ENCODE measurements at places on chromosomes 7 and 10.

DNA sequence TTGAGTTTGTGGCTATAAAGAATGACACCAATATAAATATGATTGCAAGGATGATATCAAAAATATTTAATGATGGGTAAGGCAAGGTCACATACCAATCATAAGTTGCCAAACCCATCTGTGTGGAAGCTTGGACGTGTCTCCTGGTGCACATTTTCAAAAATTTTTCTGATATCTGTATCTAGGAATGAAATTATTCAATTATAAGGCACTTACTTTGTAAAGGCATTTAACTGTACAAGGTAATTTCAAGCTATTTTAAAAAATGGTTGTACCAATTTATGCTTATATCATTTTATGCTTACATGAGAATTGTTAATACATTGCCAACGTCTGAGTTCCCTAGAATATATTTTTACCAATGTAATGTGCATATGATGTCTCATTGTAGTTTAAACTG, 306.4 kb upstream of the CACNA2D1 start:
- no peak for DNase-seq

DNA sequence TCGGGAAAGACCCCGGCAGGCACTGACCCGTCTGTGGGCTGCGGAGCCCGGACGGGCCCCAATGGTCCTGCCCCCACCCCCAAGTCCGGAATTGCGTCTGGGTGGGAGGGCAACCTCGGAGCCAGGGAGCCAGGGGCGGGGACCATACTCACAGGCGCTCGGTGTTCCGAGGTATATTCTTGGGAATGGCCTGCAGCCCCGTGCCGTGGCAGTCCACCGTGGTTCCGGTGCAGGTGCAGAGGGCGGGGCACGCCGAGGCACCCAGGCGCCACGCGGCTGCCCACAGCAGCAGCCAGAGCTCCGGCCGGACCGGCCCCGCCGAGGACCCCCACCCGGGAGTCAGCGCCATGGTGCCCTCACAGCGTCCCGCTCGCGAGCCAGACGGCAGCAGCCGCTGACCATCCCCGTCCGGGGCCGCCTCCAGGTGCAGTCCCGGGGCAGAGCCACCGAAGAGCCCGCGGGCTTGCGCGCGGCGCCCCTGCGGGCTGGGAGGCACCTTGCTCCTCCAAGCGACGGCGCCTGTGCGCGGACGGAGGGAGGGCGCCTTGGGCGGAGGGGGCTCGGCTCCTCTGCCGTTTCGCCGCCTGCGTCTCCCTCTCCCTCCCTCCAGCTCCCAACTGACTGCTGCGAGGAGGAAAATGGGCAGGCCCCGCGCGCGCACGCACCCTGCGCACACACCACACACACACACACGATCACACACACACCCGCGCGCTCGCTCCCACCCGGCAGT, at the start of gene SLIT1:
TSS of gene SLIT1 (minus strand) at position 634 of the 733 bp plus-strand sequence. CDS start at position 349, 285 bp downstream.
- no peak for DNase-seq

GRCh38 chr10:17854044-17854652, 45.0 kb downstream of the MRC1 start:
- DNase-seq = no peak

DNA sequence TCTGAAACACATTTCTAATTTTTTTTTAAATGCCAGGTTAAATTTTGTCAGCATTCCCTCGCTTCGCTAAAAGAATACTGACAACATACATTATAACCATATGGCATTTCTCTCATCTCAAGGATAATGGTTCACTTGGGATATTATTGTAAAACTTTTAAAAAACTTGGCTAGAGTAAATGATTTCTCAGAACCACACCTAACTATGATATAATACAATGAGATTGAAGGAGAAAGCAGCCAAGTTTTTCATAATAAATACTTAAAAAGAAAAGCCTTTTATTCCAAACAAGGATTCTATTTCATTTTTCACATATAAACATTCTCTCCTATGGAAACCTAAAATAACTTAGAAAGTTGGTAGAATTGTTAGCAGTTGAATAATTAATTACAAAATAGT, 413.9 kb downstream of the HGF start:
- no peak for DNase-seq

DNA sequence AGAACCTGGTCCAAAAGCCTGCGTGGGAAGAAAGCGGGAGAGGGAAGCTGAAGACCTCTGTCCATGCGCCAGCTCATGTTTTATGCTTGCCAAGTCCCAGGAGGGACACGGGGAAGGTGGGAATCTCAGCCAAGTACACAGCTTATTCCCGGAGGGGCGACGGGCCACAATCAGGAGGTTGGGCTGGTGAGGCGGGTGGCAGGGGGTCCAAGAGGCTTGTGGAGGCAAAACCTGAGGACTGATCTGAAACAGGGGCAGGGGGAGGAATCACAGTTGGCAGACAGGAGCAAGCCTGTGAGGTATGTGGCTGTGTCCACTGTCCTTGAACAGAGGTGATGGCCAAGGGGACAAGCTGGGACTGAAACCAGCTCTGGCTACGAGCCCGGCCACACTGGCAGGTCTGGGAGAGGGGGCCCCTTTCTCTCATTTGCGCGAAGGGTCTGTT, 38.0 kb upstream of the LEP start:
- no peak for DNase-seq

- no peak for DNase-seq
Measured at GRCh38 chr10:103145046-103145445, 48.0 kb downstream of the NT5C2 start.

GRCh38 chr7:128938544-128939074, 882 bp downstream of the IRF5 start:
- DNase-seq = no peak

GRCh38 chr7:92025260-92025659, 84.6 kb downstream of the AKAP9 start:
- no peak for DNase-seq

DNA sequence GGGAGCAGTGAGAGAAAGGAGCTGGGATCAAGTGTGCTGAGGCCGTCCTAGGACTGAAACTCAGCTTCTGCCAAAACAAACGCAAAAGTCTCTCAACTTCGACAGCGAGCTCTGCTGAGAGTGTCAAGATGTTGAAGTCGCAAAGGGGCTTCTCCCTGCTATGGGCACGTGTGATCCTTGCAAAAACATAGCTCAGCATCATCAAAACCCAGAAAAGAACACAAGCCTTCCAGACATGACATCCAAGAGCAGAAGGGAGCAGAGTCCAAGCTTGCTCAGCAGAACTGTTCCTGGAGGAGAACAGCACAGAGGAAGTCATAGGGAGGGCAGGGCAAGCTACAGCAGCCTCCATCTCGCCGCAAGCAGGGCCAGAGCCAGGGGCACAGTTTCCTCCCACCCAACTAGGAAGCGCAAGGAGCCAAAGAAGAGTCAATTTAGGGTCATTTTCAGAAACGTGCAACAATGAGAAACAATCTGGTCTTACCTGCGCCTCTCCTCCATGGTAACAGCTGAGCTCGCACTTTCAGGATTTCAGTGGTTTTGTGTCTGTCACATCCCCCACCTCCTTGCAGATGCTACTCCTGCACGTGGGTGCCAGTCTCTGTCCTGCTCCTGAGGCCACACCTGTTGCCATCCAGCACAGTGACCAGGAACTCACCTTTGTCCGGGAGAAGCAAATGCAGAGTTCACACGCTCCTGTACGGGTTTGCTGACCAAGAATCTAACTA, 113.9 kb downstream of the DIP2C start:
- no peak for DNase-seq

- DNase-seq = no peak
Measured at GRCh38 chr10:70664702-70665195, 7.6 kb upstream of the ADAMTS14 start.
